ENCODE measurements at places on chromosomes 3 and 15. TPM values are rescaled to one million over a fixed set of nuclear protein-coding genes. Genes with fewer than 3 reads are reported as not detected.

Gene ASB14
- polyA plus RNA-seq = 0.03 TPM

Gene CPLX3
- polyA plus RNA-seq = not detected

Gene KLHL6
- not detected for polyA plus RNA-seq

Gene LRRC2
- not detected for polyA plus RNA-seq

Gene CHDH
- 2.8 TPM for polyA plus RNA-seq

Gene RTP2
- not detected for polyA plus RNA-seq

Gene NRG4
- 1.00 TPM for polyA plus RNA-seq

Gene ATP13A5
- polyA plus RNA-seq = not detected

Gene CHL1
- not detected for polyA plus RNA-seq

Gene GOLGA8O
- polyA plus RNA-seq = 0.28 TPM

Gene BLM
- polyA plus RNA-seq = 10.2 TPM

Gene EBLN2
- 1.4 TPM for polyA plus RNA-seq

All from A549 (cell line).